ENCODE measurements at places on chromosomes 12 and 14.

- no peak for DNase-seq
Observed at GRCh38 chr12:44342371-44342770, 506.5 kb downstream of the TMEM117 start.

- DNase-seq = no peak
Observed at GRCh38 chr14:81729622-81730021, 196.0 kb upstream of the SEL1L start.

DNA sequence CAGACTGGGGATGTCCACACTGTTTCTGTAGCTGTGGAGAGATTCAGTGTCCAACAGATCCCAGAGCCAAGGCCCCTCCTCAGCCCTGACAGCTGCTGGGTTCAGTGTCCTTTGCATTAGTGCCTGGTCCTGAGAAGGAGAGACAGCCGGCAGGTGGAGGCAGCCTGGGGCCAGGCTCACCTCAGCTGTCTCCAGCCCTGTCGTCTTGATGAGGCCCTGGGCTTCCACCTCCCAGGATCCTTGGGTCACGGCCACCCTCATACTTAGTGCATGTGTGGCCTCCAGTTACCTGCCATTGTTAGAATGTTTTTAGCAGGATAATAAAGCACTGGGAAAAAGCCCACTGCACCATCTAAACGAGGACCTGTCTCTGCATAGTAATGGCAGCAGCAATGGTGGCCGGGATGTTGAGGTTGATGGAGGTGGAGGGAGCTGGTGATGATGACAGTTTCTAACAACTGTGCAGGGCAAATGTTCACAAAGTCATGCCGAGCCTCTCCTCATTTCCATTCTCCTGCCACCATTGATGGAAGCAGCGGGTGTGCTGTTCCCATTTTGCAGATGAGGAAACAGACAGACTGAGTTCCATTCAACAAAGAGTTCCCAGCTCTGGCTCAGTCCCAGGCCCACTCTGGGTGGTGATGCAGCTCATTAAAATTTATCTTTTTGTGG lies 17.7 kb downstream of the ASB2 start:
- DNase-seq = no peak

DNA sequence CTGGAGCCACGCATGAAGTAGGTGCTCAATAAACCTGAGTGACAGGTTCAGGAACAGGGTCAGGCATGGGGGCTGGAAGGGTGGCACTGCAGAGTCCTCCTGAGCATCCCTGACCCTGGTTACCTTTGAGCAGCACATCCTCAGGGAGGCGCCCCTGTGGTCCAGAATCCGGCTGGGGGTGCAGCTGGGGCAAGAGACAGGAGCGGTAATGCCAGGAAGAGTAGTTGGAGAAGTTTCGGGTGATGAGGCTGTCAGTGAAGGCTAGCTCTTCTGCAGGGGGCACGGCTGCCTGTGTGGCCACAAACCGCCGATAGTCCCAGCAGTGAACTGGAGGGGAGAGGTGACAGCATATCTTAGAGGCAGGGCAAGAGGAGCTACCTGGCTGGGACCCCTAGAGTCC lies 2.0 kb downstream of the RABGGTA start:
- no peak for DNase-seq

DNA sequence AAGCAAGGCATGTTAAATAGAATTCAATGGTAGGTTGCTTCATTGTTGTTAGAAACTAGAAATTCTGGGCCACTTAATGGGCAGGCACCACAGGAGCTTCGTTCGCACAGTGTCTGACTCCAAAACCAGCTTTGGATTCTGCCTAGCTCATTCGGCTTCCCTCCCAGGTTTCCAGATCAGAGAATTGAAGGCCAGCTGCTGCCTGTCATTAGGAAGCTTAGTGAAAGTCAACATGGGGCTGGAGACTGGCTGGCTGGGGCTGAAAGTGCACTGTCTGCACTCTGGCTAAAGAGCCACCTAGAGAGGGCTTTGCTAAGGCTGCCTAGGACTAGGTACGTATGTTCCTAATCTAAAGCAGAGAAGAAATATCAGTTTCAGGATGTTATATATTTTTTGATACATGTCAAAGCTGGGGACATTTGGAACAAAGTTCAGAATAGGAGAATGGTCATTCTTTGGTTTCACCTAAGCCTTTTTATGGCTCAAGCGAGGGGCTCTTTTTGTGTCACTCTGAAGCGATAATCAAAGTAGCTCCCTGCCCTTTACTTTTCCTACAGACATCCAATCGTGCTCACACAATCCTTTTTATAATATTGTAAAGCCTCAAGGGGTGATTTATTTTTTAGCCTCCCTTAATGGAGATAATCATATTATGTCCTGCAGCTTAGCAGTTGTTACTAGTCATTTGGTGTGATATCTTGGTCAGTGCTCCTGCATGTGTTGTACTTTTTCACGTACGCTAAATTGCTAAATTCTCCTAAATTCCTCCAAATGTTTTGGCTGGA lies 238.5 kb upstream of the NAV3 start:
- peak; percentile 49 for DNase-seq

DNA sequence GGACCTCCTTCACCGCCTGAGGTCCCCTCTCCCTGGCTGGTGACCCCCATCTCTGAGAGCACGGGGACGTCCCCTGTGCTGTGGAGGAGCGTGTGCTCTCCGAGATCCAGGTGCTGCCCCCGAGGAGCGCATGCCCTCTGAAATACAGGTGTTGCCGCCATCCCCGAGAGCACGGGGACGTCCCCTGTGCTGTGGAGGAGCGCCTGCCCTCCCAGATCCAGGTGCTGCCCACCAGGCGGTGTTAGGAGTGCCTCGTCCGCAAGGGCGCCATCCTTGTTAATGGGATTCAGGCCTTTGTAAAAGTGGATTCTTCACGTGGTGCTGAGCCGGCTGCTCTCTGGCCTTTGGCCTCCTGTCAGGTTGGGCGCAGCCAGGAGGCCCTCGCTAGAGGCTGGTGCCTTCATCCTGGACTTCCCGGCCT lies 10.1 kb downstream of the NOC4L start:
- DNase-seq = peak; percentile 44

DNA sequence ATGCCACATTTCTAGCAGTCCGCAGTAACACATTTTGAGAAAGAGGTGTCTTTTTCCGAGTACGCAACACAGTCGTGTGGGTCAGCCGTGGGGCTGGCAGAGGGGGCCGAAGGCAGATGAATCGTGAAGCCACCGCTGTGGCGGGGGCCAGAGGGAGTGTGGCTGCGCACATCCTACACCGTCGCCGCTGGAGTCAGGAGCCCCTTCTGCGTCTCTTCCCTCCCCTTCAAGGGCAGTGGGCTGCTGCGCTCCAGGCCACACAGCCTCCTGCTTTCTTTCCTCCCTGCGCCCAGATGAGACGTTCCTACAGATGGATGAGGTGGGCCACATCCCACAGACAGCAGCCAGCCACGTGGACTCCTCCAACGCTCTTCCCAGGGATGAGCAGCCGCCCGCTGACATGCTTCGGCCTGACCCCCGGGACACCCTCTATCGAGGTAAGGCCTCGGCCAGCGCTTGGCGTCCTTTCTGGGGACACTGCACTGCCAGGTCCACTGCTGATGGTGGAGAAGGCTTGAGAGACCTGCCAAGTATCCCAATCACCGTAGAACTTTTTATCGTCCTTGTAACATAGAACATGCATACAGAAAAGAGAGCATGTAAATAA lies 89.8 kb downstream of the B4GALNT3 start:
- no peak for DNase-seq

Measured in NCI-H1105 treated with DMSO at 0.1 percent for 48 hours (cell line).